T-helper 2 cell (primary cell): ENCODE measurements at places on chromosomes 3 and 15.

DNA sequence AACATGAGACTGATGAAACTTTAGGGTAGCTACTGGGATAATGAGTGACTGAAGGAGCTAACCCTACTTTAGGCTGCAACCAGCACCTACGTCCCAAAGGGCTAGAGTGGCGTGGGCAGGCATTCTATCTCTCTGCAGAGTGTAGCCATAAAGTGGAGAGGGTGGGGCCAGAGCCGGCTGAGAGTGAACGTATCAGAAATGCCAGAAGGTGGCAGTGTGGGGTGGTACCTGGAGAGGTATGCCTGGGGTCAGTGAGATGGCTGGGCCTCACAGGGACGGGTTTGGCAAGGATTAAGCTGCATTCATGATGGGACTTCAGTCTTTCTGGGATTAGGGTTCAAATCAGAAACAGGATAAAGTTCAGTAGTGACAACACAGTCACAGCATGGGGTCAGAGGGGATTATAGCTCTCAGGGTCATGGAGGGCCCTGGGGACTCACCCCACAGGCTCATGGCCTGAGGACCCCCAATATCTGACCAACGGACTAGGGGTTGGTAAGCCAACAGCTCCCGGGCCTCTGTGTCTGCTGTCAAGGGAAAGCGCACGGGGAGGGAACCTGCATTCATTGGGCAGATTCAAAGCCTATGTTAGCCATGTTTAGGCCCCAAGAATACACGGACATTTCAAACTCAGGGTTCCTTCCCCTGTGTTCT is 86.5 kb upstream of the FOXB1 start:
- DNase-seq = peak; percentile 7

DNA sequence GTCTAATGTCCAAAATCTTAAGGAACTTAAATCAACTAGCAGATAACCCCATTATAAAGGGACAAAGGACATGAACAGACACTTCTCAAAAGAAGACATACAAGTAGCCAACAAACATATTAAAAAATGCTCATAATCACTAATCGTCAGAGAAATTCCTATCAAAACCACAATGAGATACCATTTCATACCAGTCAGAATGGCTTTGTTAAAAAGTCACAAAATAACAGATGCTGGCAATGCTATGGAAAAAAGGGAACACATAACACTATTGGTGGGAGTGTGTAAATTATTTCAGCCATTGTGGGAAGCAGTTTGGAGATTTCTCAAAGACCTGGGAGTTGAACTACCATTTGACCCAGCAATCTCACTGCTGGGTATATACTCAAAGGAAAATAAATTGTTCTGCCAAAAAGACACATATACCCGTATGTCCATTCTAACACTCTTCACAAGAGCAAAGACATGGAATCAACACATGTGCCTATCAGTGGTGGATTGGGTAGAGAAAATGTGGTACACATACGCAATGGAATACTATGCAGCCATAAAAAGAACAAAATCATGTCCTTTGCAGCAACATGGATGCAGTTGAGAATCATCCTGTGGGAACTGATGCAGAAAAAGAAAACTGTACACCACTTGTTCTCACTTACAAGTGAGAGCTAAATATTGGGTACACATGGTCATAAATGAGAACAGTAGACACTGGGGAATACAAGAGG is 78.5 kb downstream of the TCF12 start:
- no peak for DNase-seq

- no peak for DNase-seq
Measured at GRCh38 chr3:178537122-178537705, 978 bp downstream of the KCNMB2 start.

- DNase-seq = no peak
Measured at GRCh38 chr3:39668420-39668819, 141.0 kb upstream of the MYRIP start.

DNA sequence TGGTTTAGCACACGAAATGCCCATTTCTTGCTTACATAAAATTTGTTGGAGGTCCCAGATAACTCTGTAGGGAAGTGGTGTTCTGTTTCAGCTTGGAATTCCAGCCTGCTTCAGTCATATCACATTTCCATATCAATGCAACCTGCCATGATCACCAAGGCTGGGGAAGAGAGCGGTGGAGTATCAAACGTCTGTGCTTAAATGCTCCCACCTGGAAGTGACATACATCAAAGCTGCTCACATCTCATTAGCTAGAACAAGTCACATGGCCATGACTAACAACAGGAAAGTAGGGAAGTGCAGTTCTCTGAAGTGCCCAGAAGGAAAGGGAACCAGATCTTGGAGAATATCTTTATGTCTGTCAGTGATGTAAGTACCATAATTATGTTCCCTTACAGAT is 130.2 kb upstream of the CFAP20DC start:
- no peak for DNase-seq

- no peak for DNase-seq
Measured at GRCh38 chr15:73105064-73105463, 52.8 kb downstream of the NEO1 start.

DNA sequence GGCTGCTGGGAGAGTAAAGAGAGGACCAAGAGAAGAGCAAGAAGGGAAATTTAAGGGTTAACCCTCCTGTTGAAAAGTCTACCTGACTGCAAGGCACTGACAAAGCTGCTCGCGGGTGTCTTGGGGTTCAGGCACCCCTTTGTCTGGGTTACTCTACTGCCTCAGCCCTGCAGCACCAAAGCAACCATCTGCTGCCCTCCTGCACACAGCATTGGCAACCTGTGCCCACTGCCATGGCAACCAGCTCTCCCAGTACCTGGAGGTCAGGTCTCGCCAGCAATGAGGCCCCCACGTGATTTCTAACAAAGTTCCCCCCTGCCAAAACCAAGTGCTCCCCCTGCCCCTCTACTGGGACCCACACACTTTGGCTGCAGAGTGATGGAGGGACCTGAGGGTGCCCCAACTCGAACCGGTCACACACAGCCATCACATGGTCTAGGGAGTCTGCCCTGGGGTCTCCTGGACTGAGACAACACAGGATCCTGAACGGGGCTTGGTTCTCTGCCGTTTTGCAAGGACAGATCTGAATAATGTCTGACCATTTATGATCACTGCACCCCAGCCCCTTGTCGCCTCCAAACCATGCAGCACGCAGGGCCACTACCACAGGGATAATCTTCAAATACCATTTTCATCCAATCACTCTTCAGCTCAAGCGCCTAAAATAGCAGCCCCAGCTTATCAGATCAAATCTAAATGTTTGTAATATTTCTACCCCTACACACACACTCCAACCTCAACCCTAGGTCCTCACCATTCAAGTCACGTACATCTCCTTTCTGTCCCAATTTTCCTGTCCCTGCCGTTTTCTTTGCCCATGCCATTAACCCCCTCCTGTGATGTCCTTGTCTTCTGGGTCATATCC is 50.7 kb downstream of the ADCY5 start:
- DNase-seq = no peak

- no peak for DNase-seq
Measured at GRCh38 chr3:169990431-169990830, 23.8 kb downstream of the SEC62 start.

GRCh38 chr3:174495311-174495710 is 363.8 kb upstream of the NAALADL2 start:
- DNase-seq = no peak

DNA sequence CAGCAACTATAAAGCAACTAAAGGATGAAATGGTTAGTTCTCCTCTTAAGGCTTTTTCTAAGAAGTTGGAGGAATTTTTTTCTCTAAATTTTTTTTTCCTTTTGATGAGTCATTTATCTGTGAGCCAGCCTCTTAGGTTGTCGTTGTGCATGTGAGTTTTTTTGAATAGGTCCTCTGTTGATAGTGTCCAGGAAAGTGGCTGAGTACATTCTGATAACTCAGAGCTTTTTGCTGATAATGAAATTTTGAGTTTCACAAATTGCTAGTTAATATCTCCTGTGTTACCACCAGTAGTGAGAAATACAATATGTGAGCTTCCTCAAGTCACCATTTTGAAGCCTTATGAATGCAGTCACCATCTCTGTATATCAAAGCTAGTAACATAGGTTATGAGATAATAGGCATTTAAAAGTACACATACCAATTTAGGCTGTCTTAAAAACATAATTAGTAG is 7.1 kb upstream of the LXN start:
- no peak for DNase-seq

DNA sequence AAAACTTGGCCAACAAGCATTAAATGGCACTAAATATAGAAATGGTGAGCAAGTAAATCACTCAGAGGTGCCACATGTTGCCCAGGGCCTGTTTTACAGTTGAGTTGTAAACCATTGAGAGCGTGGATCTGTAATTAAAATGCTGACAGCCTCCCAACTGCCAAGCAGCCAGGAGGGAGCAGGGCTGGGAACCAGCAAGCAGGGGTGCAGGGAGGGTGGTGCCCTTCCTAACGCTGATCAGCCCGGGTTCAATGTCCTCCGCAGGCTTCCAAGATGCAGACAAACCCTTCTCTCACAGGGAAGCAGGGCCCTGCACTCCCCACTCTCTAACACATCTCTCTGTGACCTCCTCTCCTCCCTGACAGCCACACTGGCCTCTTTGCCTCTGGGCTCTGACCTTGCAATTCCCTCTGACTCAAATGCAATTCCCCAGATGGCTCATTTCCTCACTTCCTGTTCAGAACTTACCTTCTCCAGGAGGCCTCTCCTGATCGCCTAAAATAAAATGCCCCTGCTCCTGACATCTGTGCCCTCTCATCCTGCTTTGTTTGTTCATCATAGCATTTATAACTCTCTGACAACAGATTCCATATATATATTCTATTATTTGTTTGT is 40.0 kb downstream of the WNT7A start:
- no peak for DNase-seq

- no peak for DNase-seq
Measured at GRCh38 chr15:70245932-70246622, 148.4 kb upstream of the TLE3 start.

DNA sequence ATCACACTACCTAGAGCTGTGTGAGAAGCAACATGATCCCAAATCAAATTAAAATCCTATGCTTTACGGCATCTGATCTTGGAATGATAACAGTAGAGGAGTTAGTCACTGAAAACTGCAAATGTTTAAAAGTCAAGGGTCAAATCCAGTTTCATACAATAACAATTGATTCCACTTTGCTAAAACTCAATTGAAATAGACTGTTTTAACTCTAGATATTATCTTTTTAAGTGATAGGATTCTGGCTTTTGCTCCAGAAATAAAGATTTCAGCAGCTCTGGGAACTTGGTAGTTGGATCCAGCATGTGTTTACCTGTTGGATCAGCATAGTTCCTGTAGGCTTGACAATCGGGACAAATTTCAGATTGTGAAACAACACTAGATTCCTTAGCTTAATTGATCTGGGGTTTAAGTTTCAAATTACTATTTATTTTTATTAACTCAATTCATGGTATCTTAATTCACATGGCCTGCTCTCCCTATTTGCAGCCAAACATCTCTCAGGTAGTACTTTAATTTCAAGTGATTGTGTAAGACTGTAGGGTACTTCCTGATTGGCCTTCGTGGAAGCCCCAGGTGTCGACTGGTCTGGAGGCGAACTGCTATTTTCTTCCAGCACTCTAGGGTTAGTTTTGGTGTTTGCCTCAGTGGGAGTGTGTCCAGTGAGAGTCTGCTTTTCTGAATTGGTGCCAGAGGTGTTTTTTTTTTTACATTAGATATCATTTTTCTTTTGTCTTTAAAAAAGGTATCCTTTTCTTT is 16.6 kb downstream of the NFKBIZ start:
- DNase-seq = no peak

GRCh38 chr3:115423170-115423569 is 200.1 kb upstream of the GAP43 start:
- DNase-seq = no peak

DNA sequence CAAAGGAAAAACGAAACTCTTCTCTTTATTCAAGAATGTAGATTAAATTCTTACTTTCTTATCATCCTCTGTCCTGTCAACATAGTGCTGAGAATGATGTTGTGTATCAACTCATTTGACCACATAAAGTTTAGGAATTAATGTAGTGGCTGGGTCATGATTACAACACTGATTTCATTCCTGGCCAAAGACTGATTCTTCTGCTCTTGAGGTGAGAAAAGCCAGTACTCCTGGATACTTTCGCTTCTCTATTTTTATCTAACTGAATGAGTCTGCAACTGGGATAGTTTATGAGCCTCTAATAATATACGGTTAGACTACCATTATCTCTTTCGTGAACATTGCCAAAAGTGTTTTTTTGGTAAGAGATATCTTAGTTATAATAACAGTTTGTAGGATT is 173.0 kb downstream of the LPP start:
- no peak for DNase-seq

DNA sequence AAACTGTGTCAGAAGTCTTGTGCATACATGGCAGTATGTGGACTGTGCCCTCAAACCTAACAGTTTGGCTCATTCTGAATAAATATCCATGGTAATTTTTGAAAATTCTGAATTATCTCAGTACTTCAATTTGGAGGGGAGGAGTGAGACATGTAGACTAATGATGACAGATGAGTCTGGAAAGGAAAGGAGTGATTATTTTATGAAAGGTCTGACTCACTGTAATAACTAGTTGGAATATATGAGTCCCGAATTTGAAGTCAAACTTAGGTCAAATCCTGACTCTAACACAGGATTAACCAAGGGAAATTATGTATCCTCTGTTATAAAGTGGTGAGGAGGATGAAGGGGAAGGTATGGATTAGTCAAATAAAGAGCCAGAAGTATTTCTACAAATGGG is 38.6 kb downstream of the SUCNR1 start:
- no peak for DNase-seq

GRCh38 chr3:20511863-20512505 is 326.0 kb upstream of the SGO1 start:
- DNase-seq = no peak

GRCh38 chr3:197882586-197882985 is 67.4 kb upstream of the RPL35A start:
- DNase-seq = no peak

GRCh38 chr15:100601163-100601562 is 821 bp downstream of the LINS1 start:
- DNase-seq = peak; percentile 23

DNA sequence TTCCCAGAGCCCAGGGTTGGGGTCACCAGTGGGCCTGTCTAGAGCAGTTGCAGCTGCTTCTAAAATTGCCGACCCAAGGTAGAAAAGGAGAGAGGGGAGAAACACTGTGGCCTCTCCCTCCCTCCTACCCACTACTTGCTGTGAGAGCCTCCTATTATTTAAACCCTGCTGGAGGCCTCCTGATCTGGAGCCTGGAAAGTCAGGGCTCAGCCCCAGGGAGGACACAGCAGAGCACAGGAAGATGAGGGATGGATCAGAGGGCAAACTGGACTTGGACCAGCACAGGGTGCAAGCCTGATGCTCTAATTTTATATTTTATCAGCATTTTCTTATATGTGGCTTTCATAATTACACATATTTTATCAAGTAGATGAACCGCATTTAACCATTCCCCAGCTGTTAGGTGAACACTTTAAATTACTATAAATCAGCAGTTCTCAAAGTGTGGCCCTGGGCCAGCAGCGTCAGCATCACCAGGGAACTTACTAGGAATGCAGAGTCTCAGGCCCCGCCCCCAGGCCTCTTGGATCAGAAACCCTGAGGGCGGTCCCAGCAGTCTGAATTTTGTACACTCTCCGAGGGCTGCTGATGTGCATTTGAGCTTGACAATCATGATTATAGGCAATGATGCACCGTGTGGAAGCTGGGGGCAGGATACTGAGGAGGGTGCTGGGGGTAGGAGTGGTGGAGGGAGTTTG is 26.7 kb downstream of the SMAD3 start:
- no peak for DNase-seq

- no peak for DNase-seq
Measured at GRCh38 chr15:39629371-39629770, 48.5 kb downstream of the THBS1 start.
